HCEC 1CT (cell line): ENCODE measurements at places on chromosomes 2 and 18.

GRCh38 chr2:182890773-182891378 is 24.4 kb upstream of the FRZB start:
- no peak for DNase-seq

- no peak for DNase-seq
Observed at GRCh38 chr2:214484239-214484638, 73.4 kb downstream of the VWC2L start.

DNA sequence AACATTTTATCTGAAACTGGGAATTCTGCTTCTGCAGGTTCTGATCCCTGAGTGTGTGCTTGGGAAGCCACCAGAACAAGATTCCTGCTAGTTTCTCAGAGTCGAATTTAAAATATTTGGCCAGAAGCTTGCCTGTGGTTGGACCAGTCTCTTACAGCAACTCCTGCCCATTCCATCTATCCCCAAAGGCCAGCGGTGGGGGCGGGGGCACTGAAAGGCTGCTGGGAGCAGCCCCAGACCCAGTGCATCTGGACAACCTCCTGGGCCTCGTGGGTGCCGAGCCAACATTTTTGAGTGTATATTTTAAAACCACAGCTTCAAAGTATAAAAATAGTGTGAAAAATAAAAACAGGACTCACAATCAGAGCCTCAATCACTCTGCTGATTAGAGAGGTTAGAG is 38.6 kb upstream of the ZFP36L2 start:
- no peak for DNase-seq

GRCh38 chr2:157592374-157592773 is 36.3 kb downstream of the ACVR1C start:
- DNase-seq, result no peak

GRCh38 chr2:1916881-1917280 is 172.6 kb upstream of the PXDN start:
- no peak for DNase-seq

DNA sequence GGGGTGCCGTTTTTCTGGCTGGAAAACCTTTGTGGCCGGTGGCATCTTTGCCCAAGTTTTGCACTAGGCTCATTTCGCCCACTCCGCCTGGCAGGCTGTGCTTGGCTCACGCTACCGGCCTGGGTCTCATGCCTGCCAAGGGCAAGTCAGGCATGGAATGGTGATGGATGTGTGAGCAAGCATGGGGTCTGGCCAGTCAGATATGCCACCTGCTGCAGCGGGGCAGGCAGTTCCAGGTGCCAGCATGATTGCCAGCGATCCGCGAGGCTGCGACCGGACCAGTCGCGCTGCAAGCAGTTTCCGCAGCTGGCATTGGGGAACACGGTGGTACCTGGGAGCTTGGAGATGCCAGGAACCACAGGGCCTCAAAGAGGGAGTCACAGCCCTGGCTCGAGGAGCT is 40.6 kb downstream of the TAF1B start:
- no peak for DNase-seq

DNA sequence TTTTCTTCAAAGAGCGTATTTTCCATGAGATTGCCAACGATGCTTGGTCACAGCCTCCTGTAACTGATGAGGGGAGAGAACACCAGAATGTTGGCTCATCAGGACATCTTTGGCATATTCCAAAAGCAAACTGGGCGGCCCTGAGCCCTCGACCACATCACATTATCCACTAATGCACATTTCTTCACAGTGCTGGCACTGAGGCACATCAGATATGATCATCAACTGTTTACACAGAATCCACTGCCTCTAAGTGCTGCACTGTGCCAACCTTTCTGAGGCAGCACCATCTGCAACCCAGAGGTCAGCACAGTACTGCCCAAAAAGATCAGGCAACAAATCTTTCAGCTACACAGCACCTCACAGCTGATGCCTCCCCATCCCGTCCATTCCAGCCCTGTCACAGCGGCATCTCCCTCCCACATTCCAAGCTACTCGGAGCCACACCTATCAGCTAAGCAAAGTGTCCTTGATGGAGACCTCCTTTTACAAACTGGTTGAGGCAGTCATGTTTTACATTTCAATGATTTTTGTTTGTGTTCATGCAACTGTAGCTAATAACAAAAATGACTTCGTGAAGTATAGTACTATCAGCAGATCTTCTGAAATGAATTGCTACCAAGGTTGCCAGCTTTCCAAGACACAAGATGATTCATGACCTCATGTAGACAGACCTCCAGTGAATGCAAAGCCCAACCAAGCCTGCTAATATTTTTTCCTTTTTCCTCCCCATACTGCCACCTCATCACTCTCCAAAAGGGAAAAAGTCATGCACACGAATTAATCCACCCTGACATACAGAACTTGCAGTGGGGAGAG is 32.3 kb downstream of the MYO5B start:
- no peak for DNase-seq

DNA sequence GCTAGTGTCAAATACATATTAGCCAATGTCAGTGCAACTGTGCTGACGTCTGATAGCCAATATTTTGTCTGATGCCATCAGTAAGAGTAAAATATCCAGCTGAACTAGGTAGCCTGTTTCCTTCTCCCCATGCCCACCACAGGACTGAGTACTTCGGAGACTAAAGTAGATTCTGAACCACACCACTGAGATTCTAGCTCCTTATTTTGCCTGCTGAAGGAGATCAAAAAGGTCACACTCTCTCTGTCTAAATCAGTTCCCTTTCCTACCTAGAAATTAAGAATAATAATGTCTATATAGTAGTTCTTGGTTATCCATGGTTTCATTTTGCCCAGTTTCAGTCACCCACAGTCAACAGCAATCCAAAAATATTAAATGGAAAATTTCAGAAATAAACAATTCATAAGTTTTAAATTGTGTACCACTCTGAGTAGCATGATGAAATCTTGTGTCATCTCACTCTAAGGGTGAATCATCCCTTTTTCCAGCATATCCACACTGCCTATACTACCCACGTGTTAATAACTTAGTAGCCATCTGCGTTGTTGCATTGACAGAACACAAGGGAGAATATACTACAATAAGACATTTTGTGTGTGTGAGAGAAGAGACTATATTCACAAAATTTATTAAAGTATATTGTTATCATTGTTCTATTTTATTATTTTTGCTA is 1043.3 kb upstream of the PIK3C3 start:
- DNase-seq, result peak; percentile 2

- DNase-seq, result peak; percentile 58
Observed at GRCh38 chr2:43333656-43334144, 107.3 kb upstream of the ZFP36L2 start.

DNA sequence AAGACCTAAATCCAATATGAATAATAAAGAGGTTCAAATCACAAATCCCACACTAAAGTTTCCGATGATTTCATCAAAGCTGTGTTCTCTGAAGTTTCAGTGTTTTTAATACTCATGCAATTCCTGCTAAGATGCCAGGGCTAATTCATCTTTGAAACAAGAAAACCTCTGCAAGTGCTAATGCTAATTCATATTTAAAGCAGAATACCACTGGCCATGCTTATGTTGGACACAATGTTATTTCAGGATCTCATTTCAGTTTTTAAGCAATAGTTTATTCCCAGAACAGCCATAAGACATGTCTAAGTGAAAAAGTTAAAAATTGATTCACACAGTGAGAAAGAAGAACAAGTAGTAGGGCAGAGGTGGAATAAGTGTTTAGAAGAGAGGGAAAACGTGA is 62.8 kb downstream of the GRB14 start:
- no peak for DNase-seq

DNA sequence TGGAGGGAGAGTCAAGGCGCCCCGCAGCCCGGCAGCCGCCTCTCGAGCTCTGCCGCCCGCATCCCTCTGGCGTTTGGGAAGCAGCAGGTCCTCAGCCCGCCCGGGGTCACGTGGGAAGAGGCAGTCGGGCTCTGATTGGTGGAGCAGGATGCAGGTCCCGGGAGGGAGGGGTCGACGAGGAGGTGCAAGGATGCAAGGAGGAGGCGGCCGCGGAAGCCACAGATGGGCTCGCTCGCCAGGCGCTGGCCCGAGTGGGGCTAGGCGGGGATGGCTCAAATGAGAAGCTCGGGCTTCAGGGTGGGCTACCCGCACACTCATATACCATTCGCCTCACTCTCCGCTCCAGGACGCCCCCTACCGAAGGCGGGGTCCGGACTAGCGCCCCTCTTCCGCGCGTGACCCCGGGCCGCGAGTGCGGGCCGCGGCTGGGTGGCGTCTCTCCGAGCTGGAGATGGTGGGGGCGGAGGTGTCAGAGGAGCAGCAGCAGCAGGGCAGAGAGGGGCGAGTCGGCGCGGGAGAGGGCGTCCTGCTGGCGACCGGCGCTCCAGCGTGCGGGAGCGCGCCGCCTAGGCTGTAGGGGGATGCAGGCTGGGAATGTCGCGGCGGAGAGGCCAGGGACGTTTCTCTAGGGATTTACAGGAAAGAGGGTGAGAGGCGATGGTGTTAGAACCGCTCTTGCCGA is at the start of gene TMEFF2:
TSS of gene TMEFF2 (minus strand) at position 68 of the 682 bp plus-strand sequence. CDS start 409 bp downstream, outside the sequence.
- DNase-seq, result peak; percentile 97

GRCh38 chr2:161230959-161231358 is 70.7 kb downstream of the TANK start:
- no peak for DNase-seq

GRCh38 chr18:32441533-32441932 is 29.1 kb downstream of the GAREM1 start:
- DNase-seq, result no peak

DNA sequence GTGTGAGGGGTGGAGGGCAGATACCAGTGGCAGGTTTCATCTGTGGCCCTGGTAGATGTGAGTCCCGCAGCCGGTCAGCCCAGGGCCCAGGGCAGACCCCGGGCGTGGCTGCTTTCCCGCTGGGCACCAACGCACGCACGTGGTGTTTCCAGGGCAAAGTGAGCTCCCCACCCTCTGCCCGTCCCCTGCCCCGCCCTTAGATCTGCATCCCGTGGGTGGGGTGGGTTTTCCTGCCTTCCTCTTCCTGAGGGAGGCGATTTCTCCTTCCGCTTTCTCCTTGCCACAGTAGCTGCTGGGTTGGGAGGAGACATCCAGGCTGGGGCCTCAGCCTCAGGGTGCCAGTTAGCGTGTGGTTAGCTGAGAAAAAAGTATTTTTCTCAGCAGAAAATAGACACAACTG is 49.6 kb downstream of the ODC1 start:
- DNase-seq, result no peak

- peak; percentile 49 for DNase-seq
Observed at GRCh38 chr18:58297198-58297597, 253.2 kb downstream of the NEDD4L start.

DNA sequence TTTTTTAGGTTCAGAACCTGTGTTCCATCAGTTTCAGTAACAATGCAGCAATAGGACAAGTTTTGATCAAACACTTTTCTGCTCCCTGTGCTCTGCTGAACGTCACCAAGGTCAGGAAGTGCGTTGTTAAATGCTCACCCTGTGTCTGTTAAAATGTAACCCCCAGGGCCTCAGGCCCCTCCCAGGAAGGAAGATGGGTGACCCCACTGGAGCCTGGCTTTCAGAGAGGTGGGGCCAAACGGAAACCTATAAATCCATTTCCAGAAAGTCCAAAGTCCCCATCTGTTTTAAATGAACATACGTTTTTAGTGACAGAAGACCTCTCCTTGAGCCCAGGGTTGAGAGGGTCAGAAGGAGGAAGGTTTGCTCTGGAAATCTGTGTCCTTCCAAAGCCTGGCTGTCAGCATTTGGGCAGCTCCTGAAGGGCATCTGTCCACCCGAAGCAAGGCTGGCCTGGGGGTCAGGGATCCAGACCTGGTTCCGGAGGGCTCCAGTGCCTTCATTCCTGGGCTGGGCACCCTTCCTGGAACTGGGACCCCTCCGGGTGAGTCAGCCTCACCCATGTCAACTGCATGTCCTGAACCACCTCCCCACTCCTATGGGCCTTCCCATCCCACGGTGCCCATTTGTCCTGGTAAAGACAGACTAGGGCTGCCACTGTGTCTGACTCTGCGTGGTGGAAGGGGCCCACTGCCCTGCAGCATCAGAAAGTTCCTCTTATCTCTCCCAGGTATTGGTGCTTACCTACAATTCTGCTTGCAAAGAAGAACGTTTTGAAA is 117.4 kb upstream of the COPS8 start:
- DNase-seq, result no peak

- no peak for DNase-seq
Observed at GRCh38 chr18:57146956-57147636, at the start of gene BOD1L2. TSS of gene BOD1L2 (plus strand) at chr18:57147087. CDS start at chr18:57147313, 226 bp downstream.

DNA sequence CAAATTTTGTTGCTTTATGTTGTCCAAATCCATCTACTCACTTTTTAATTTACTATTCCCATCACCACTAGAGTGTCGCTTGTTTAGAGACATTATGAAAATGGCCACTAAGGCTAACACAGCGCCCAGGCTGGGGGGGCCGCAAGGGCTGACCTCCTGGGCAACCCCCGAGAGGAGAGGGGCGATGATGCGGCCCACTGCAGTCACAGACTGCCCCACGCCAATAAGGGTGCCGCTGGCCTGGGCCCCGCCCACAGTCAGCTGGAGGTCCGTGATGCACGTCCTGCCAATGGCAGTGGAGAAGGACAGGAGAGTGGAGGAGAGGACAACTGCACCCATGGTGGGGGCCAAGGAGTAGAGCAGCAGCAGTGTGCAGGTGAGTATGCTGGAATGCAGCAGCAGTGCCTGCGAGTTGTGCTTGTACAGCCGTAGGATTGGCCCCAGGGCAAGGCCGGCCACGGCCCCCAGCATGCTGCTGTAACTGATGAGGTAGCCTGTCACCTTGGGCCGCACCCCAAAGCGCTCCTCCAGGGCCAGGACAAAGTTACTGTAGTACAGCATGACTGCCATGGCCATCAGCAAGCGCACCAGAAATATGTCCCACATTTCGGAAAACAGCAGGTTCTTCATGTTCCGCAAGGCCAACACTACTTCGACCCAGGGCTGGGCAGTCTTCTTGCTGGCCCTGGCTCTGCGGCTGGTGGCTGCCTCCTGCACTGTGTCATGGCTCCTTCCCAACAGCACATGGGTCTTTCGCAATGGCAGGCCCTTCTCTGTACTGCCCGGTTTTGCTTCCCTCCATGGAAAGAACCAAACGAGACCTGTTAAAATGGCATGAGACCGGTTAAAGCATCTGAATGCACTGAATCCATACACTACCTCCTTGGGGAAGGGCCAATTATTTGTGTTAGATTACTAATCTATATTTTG is 43.2 kb upstream of the TMEM182 start:
- no peak for DNase-seq

DNA sequence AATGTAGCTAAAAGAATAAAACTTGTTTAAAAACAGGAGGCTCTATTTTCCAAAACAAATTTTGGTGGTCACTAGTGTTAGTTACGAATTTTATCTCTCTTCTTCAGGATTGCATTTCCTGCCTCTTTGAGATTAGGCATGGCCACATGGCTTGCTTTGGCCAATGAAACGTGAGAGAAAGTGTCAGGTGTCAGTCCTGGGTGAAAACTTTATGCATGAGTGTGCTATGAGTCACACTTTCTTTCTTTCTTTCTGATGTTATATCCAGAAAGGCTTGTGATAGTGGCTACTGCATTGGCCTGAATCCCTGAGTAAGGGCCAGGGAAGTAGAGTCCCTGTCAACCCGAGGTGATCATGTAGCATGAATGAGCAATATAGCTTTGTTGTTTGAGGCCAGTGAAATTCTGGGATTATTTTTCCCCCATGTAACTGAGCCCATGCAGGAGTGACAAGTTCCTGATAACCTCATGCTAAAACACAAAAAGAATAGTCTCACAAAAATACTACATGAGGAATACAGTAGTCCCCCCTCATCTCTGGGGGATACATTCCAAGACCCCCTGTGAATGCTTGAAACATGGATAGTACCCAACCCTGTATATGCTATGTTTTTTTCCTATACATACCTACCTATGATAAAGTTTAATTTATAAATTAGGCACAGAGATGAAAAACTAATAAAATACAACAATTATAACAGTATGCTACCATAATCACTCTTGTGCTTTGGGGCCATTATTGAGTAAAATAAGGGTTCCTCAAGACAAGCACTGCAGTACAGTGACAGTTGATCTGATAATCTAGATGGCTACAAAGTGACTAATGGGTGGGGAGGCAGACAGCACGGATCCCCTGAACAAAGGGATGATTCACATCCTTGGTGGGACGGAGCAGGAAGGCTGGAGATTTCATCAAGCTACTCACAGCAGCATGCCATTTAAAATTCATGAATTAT is 109.5 kb downstream of the CDC42EP3 start:
- peak; percentile 95 for DNase-seq
